ENCODE measurements at places on chromosomes 7 and 10. TPM values are rescaled to one million over a fixed set of nuclear protein-coding genes. Genes with fewer than 3 reads are reported as not detected.

Gene OPALIN
- total RNA-seq, result not detected

DNA sequence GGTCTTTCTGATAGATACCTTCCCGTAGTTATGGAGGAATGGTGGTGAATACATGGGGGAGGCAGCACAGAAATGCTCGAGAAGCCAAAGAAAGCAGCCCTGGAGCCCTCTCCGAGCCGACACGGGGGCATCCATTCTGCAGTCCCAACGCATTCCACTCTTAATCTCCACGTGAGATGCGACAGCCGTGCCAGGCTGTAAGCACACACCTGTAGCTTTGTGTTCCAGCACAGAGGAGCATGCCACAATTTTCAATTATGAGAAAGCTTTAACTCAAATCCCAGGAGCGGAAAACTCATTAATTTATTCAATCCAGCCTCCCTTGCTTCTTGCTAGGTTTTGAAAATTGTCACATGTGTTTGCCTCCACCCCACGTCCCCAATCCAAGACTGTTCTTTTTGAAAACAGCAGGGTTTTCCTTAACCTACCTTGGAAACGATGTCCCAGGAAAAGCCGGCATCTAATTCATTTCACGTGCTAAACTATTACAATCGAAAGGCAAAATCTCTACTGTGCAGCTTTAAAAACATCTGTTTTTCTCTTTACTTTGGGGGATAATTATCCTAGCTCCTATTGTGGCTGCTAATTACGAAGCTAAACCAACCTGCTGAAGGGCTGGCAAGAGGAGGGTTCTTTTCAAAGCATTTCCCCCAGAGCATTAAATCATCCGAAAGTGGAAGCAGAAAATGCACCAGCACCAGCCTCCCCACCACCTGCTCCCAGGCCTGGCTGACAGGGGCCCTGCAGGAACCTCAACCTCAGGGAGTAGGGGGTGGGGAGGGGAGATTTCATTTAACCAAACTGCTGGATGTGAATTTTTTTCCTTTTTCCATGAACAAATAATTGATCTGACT lies 56.0 kb upstream of the CHST15 start:
- DNase-seq, result peak; percentile 68

DNA sequence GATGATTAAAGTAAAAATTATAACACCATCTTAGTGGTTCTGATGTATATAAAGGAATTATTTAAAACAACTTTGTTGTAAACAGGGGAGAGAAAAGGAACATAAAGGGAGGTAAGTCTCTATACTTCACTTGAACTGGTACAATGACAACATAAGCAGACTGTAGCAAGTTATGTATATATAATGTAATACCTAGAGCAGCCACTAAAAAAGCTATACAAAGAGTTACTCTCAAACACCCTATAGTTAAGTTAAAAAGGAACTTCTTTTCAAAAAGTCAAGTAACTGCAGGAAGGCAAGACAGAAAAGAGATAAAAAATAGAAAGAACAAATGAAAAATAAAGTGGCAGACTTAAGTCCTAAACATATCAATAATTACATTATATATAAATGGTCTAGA lies 82.3 kb downstream of the ZNF503 start:
- no peak for DNase-seq

Gene GRID2IP
- total RNA-seq, result 0.33 TPM

- no peak for DNase-seq
Observed at GRCh38 chr7:91149341-91150246, 114.6 kb upstream of the FZD1 start.

Gene RTKN2
- 9.5 TPM for total RNA-seq

- DNase-seq, result no peak
Observed at GRCh38 chr7:111264981-111265380, 174.1 kb downstream of the LRRN3 start.

- DNase-seq, result no peak
Observed at GRCh38 chr7:26097837-26098668, 53.9 kb upstream of the NFE2L3 start.

DNA sequence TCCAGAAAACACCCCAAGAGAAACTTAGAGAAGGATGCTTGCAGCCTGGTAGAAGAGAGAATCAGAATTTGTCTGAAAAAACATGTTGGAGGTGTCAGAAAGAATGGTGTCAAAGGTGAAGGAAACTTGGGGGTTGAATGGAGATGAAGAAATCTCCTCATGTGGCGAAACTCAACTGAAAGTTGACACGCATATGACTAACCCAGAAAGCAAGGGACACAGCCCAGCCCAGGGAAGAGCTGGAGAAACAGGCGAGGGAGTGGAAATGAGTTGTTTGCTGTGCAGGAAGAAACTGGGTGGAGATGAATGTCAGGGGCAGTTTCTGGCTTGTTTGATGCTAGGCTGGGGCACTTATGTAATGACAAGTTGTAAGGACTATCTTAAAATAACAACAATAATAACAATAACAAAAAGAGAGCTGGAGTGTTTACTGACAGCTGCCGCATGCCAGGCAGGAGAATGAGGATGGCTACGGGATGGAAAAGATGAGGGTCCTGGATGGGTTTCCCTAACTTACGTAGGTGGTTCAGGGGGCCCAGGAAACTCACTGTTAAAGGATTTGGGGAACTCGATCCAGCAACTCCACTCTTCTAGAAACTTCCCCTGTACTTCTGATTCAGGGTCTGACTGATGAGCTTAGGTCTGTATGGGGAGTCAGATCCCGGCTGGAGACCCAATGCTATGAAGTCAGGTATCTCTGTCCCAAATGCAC lies 57.4 kb downstream of the MAP3K8 start:
- no peak for DNase-seq

Gene PRLHR
- total RNA-seq, result not detected

DNA sequence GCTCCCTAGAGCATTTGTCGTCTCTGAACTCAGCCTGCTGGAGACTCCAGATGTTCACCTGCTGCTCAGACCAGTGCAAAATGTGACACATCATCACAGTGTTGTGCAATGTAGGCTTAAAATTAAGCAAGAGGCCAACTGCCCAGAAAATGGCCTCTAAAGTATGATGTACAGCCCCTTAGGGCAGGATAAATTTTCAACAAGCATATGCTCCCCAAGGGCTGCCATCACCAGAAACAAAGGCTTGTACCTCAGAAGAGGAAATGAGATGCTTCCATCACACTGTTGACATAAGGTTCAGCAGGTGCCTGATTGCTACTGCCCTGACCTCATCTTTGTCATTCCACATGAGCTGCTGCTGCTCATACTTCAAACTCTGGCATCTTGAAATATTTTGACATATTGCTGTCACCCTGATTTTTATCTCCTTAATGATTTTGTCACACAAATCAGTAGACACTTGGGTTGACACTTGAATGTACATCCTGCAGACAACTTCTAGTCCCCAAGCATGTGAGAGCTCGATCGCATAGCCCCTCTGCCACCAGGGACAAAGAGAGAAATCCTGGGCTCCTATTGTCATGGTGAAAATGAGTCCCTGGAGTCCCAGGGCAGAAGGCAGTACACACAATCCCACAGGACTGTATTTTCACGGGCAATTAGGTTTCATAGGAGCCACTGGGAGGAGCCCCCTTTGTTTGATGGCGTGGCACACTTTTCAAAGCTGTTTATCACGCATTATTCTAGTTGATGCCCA lies 219.7 kb upstream of the STK17A start:
- DNase-seq, result no peak

- no peak for DNase-seq
Observed at GRCh38 chr7:99791021-99791420, 7.0 kb upstream of the CYP3A4 start.

- peak; percentile 93 for DNase-seq
Observed at GRCh38 chr7:45574669-45575500, 717 bp downstream of the ADCY1 start.

GRCh38 chr7:141641876-141642275 lies 60.1 kb downstream of the DENND11 start:
- DNase-seq, result no peak

DNA sequence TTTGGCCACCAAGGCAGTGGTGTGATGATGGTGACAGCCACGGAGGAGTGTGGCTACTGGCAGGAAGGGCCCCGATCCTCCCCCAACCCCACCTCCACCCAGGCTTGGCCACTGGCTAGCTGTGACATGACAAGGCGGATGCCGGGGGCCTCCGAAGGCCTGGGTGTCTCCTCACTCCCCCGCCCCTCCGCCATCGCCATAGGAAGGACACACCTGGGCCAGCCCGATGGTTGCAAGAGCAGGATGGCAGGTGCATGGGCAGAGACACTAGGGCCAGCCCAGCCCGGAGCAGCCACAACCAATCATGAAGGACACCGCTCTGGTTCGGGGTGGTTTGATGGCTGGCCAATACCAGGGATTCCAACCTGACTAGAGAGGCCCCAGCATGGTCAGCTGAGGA lies 81.0 kb downstream of the PTPRN2 start:
- no peak for DNase-seq

Gene NANOS1
- 7.8 TPM for total RNA-seq

Gene ATP6V0E2
- total RNA-seq, result 15.4 TPM

GRCh38 chr7:8435590-8436545 lies 2.5 kb downstream of the NXPH1 start:
- DNase-seq, result peak; percentile 30

- no peak for DNase-seq
Observed at GRCh38 chr7:95250571-95250970, 73.8 kb downstream of the PON1 start.
